ENCODE measurements at places on chromosomes 2 and 18. TPM values are rescaled to one million over a fixed set of nuclear protein-coding genes. Genes with fewer than 3 reads are reported as not detected.

Gene DCDC2C
- not detected for total RNA-seq

Gene SLC16A14
- total RNA-seq: 0.23 TPM

GRCh38 chr2:106997204-106997603, 111.2 kb upstream of the ST6GAL2 start:
- no peak for DNase-seq

Gene SP5
- 12.8 TPM for total RNA-seq

DNA sequence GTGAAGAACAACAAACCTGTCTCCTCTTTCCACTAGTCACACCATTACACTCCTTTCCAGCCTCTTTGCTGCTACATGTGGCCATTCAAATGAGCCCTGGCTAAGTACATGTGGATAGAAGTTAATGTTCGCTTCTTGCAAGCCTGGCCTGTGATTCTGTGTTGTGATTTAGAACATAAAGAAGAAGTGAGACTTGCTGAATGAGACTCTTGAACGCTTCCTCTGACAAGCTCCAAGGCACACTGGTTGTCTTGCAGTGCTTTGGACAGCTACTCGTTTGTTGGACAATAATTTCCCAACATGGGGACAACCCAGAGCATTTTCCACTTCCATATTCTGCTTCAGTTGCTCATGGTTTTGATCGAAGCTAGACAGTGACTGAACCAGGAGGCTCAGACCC, 57.3 kb downstream of the CCDC74A start:
- no peak for DNase-seq

DNA sequence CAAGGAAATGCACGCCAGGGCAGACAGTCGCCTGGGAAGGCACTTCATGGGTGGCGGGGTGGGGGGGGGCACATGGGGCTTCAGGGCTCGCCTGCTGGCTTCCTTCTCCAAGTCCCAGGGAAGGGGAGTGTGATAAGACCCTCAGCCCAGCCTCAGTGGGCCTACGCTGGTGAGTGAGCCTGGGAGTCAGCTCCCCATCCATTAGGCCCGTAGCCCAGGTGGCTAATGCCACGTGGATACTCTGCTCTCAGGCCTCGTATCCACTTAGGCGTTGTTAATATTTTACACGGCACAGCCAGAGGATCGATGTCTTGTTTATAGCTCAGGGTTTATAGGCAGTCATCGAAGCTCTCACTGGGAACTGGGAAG, 47.1 kb downstream of the KCNIP3 start:
- no peak for DNase-seq
